ENCODE measurements at places on chromosomes 7 and 10.

- H3K27ac ChIP-seq = no peak overlapping the region
- no peak for DNase-seq
- H3K4me3 ChIP-seq = no peak overlapping the region
- peaks cover 18% of the 10 kb centered on the region for H3K27me3 ChIP-seq
Observed at GRCh38 chr10:27687743-27688142, 57.9 kb downstream of the MKX start.

DNA sequence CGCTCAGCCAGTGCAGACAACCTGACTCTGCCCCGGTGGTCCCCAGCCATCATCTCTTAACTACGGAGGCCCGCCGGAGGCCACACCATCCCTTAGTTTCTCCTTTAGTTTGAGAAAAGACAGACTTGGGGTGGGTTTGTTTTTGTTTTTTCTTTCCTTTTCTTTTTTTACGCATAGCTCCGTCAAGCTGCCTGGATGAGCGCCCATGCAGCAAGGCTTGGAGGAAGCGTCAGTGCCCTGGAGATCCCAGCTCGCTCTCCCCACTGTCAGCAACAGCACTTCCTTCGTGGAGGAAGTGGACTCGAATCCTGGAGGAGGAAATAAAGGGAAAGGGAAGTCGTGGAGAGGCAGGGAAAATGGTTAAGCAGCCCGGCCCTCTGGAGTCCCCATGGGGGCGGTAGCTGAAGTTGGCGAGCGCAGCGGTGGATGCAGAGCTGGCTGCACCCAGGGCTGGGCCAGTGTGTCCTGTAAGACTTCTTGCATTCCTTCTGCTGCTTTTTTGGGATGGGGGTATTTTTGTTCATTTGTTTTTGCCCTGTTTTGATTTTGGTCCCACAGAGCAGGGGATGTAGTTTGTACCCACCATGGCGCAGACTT is 35.9 kb upstream of the GJD4 start:
- no peak overlapping the region for H3K4me3 ChIP-seq
- no peak for DNase-seq
- peaks cover 12% of the 10 kb centered on the region for H3K4me1 ChIP-seq
- H3K36me3 ChIP-seq = peaks cover 70% of the 10 kb centered on the region
- H3K27me3 ChIP-seq = no peaks in the 10 kb centered on the region
- no peak overlapping the region for H3K27ac ChIP-seq

DNA sequence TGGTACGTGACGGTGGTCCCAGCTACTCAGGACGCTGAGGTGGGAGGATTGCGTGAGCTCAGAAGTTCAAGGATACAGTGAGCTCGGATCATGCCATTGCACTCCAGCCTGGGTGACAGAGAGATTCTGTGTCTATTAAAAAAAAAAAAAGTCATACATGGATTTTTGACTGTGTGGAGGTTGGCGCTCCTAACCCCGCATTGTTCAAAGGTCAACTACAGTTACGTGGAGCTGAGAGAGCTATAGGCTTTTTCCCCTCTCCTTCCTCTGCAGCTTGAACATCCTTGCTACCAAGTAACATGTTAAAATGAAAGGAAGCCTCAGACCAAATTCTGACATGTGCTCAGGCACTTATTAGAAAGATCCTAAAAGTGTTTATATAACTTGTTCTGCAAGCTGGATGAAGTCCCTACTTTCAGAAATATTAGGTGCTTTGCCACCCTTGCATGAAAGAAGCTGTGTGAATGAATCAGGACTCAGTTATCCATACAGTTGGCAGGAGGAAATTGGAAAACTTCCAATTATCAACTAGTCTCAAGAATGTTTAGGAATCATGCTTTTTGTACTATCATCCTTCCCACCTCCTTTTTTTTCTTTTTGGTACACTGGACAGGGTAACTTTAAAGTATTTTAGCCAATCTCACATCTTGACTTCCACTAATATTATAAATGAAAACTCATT is 12.5 kb upstream of the ST7 start:
- no peaks in the 10 kb centered on the region for H3K4me1 ChIP-seq
- no peaks in the 10 kb centered on the region for H3K36me3 ChIP-seq
- H3K27me3 ChIP-seq = peaks cover 16% of the 10 kb centered on the region
- DNase-seq = no peak
- no peak overlapping the region for H3K4me3 ChIP-seq

- peaks cover 8% of the 10 kb centered on the region for H3K27me3 ChIP-seq
- H3K27ac ChIP-seq = no peak overlapping the region
- peaks cover 12% of the 10 kb centered on the region for H3K4me1 ChIP-seq
- no peak for DNase-seq
- no peak overlapping the region for H3K4me3 ChIP-seq
Observed at GRCh38 chr7:12296051-12296570, 85.0 kb downstream of the TMEM106B start.

DNA sequence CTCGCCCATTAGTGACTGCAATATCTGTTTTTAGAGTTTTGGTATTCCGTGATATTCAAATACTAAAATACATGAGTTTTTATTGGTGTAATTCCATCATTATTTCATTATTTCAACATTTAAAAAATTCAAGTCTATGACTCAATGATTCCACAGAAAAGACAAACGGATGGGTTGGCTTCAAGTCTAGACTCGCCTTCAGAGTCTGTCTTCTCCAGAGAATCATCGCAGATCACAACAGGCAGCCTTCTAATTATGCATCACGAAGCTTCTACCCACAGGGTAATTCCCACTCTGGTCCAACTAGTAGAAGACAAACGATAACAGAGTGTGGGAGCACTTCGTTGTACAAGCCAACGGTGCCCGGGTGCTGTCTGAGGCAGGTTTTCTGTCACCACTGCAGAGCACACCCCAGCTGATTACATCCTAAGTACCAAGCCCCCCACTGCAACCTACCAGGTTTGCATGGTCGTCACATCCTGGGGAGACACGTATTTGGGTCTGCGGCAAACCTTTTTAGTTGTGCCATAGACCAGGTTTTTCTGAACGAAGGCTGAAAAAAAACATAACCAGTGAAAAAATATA is 28.9 kb downstream of the PARP12 start:
- peaks cover 24% of the 10 kb centered on the region for H3K4me1 ChIP-seq
- no peak overlapping the region for H3K4me3 ChIP-seq
- no peaks in the 10 kb centered on the region for H3K27me3 ChIP-seq
- H3K36me3 ChIP-seq = peaks cover 76% of the 10 kb centered on the region

GRCh38 chr7:125516194-125516593 is 586.6 kb upstream of the POT1 start:
- H3K4me3 ChIP-seq = no peak overlapping the region
- no peak for DNase-seq
- no peaks in the 10 kb centered on the region for H3K27me3 ChIP-seq
- H3K27ac ChIP-seq = no peak overlapping the region
- H3K4me1 ChIP-seq = no peaks in the 10 kb centered on the region

DNA sequence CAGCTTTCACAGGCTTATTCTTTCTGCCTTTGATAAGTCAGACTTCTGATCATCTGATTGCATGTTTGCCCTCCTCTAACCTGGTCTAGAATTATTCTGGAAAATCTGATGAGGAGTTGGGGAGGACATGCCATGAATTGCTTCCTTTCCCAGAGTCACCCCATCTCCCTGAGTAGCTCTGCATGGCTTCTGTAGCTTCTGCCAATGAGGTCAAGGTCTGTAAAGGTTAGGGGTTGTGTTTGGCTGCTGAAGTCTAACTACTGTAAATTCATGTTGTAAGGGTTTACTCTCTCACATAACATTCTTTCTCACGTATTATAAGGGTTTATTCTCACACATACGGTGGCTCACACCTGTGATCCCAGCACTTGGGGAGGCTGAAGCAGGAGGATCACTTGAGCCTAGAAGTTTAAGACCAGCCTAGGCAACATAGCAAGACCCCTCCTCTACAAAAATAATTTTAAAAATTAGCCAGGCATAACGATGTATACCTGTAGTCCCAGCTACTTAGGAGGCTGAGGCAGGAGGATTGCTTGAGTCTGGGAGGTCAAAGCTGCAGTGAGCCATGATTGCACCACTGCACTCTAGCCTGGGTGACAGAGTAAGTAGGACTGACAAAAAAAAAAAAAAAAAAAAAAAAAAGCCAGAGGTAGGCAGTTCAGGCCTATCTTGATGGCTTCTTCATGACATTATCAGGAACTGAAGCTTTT is 10.7 kb downstream of the GSTO2 start:
- peaks cover 10% of the 10 kb centered on the region for H3K27me3 ChIP-seq
- H3K4me1 ChIP-seq = peaks cover 4% of the 10 kb centered on the region
- H3K36me3 ChIP-seq = no peaks in the 10 kb centered on the region

- no peaks in the 10 kb centered on the region for H3K27me3 ChIP-seq
- no peak overlapping the region for H3K27ac ChIP-seq
- H3K4me3 ChIP-seq = no peak overlapping the region
- peaks cover 28% of the 10 kb centered on the region for H3K4me1 ChIP-seq
- DNase-seq = no peak
- no peaks in the 10 kb centered on the region for H3K36me3 ChIP-seq
Observed at GRCh38 chr7:105245398-105246114, 143.2 kb downstream of the SRPK2 start.

DNA sequence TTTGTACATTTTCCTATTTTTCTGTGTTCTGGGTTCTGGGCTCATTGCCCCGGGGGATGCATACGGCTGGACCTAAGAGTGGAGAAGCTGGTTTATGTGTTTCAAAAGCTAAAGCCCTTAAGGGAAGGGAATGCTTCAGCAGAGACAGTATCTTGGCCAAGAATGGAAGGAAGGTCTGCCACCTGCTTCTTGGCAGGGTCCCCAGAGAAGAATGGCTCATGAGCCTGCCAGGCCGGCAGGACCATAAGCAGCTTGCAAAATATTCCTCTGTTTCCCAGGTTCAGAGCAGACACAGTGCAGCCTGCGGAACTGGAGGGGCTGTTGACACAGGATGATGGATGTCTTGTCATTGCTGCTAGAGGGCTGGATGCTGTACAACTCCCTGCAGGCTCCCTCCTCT is 7.8 kb upstream of the ABHD11 start:
- H3K36me3 ChIP-seq = no peaks in the 10 kb centered on the region
- H3K4me1 ChIP-seq = peaks cover 4% of the 10 kb centered on the region
- no peak overlapping the region for H3K4me3 ChIP-seq
- H3K27me3 ChIP-seq = peaks cover 3% of the 10 kb centered on the region
- DNase-seq = no peak

GRCh38 chr7:100811480-100811879 is 15.8 kb downstream of the EPHB4 start:
- no peak overlapping the region for H3K4me3 ChIP-seq
- DNase-seq = no peak
- H3K36me3 ChIP-seq = no peaks in the 10 kb centered on the region
- H3K27me3 ChIP-seq = no peaks in the 10 kb centered on the region
- H3K4me1 ChIP-seq = no peaks in the 10 kb centered on the region

DNA sequence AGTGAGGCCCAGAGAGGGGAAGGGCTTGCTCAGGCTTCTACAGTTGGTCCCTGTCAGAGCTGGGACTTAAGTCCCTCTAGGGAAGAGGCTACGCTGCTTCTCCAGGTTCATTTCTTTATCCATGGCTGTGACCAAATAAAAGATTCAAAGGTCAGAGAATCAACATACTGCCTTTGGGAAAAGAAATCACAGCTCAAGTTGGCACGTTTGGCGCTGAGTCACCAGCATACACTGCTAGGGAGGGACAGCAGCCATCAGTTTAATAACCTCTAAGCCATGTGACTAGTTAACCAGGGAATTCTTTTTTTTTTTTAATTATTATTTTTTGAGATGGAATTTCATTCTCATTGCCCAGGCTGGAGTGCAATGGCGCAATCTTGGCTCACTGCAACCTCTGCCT is 28.4 kb upstream of the CRHR2 start:
- H3K27me3 ChIP-seq = peaks cover 13% of the 10 kb centered on the region
- no peak for DNase-seq
- H3K4me3 ChIP-seq = no peak overlapping the region
- no peaks in the 10 kb centered on the region for H3K4me1 ChIP-seq
- no peaks in the 10 kb centered on the region for H3K36me3 ChIP-seq

GRCh38 chr7:102469351-102469971 is 4.7 kb downstream of the LRWD1 start:
- no peak for DNase-seq
- H3K4me3 ChIP-seq = no peak overlapping the region
- no peak overlapping the region for H3K27ac ChIP-seq
- H3K4me1 ChIP-seq = peaks cover 17% of the 10 kb centered on the region

GRCh38 chr7:26295586-26295985 is 3.9 kb downstream of the SNX10 start:
- no peaks in the 10 kb centered on the region for H3K27me3 ChIP-seq
- peaks cover 38% of the 10 kb centered on the region for H3K36me3 ChIP-seq
- H3K4me3 ChIP-seq = peak overlapping the region; percentile 92
- DNase-seq = no peak

DNA sequence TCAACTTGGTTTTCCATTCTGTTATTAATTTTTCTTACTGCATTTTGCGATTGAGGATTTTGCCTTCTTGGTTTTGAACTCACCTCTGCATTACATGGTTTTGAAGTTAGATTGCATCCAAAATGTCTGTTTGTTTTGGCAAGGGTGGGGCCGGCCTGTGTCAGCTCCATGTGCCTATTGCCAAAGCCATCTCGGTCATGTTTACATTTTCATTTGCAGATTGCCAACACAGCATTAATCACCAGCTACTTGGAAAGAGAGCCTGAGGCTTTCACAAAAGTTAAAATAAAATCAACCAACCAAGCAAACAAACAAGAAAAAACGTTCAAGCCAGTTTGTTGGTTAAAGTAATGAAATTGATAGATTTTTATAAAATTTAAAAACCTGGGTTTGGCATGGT is 695.8 kb downstream of the TYW1 start:
- H3K4me3 ChIP-seq = no peak overlapping the region
- no peaks in the 10 kb centered on the region for H3K4me1 ChIP-seq
- H3K27me3 ChIP-seq = no peaks in the 10 kb centered on the region
- no peaks in the 10 kb centered on the region for H3K36me3 ChIP-seq

DNA sequence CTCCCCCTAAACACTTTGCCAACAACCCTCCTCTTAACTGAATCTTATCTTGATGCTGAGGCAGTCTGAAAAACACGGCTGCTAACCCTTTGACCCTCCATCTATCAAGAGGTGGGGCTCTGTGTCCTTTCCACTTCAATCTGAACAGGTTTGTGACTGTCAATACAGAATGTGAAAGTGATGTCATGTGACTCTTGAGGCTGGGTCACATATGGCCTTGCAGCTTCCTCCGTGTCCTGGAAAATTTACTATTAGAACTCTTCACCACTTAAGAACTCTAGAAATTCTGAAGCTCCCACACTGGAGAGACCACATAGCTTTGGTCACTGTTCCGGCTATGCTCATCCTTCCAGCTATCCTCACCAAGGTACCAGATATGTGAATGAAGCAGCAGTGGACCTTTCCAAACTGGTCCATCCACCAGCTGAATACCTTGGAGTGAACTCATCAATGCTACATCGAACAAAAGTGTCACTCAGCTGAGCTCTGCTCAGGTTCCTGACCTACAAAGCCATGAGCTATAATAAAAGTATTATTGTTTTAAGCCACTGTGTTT is 30.7 kb upstream of the ASAH2 start:
- no peak overlapping the region for H3K4me3 ChIP-seq
- H3K4me1 ChIP-seq = no peaks in the 10 kb centered on the region
- H3K27ac ChIP-seq = no peak overlapping the region

- no peaks in the 10 kb centered on the region for H3K36me3 ChIP-seq
- H3K4me3 ChIP-seq = no peak overlapping the region
- H3K27ac ChIP-seq = no peak overlapping the region
- H3K4me1 ChIP-seq = peaks cover 32% of the 10 kb centered on the region
Observed at GRCh38 chr7:128119036-128119435, 87.8 kb upstream of the LRRC4 start.

Measured in activated B cell treated with CpG ODN at 0.5 μM for 24 hours (primary cell).